ENCODE measurements at places on chromosomes 11 and 22. TPM values are rescaled to one million over a fixed set of nuclear protein-coding genes. Genes with fewer than 3 reads are reported as not detected.
A peak's percentile ranks its signal among the peaks of the same experiment; 100 is the strongest.

Gene CAVIN3
- 75.5 TPM for total RNA-seq

Gene MAJIN
- total RNA-seq = not detected

Gene MEN1
- total RNA-seq = 48.7 TPM

Gene MRPL23
- total RNA-seq = 109 TPM

Gene KRTAP5-11
- total RNA-seq = 1.6 TPM

Gene SESN3
- total RNA-seq = 21.1 TPM

Gene TSPAN32
- not detected for total RNA-seq

Gene NLRX1
- 21.8 TPM for total RNA-seq

Gene FXYD2
- total RNA-seq = 2.5 TPM

Gene LRRC51
- 8.0 TPM for total RNA-seq

Gene TH
- total RNA-seq = not detected

Gene OR8K5
- not detected for total RNA-seq

Gene ACR
- total RNA-seq = 0.32 TPM

Gene DLAT
- total RNA-seq = 53.2 TPM

DNA sequence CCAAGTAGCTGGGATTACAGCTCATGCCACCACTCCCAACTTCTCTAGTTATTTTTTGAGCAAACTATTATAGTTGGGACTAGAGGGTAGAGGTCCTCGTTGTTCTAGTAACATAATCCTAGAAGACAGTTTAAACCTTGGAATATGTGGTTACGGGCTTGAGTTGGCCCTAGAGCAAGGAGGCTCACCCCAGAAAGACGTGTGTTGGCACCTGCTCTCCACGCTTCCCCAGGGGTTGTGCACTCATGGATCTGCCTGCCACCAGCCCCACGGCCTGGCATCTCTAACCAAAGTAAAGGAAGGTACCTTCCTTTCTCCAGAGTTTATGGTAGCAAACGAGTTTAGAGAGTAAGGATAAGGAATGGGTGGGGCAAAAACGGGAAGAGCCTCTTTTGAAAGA lies 79.0 kb downstream of the SCN3B start:
- no peak for DNase-seq

DNA sequence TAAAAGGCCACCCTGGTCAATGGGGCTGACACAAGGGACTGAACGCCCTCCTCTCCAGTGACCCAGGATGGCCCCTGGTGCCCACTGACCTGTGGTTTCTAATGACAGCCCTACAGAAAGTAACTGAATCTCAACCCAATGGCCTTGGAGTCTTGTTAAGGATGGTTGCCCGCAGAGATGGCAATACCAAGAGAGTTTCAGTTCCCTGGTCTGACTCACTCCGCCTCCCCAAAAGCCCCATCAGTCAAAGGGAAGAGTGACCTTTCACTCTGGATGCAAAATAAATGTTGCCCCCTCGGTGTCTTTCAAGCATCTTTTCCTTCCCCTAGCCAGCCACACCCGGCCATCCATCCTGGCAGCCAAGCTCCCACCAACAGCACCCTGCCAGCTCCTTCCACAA lies 57.7 kb upstream of the ISX start:
- DNase-seq = no peak

GRCh38 chr11:33769542-33769941 lies 4.8 kb downstream of the FBXO3 start:
- no peak for DNase-seq

GRCh38 chr11:112221274-112221835 lies 4.9 kb upstream of the PTS start:
- no peak for DNase-seq

DNA sequence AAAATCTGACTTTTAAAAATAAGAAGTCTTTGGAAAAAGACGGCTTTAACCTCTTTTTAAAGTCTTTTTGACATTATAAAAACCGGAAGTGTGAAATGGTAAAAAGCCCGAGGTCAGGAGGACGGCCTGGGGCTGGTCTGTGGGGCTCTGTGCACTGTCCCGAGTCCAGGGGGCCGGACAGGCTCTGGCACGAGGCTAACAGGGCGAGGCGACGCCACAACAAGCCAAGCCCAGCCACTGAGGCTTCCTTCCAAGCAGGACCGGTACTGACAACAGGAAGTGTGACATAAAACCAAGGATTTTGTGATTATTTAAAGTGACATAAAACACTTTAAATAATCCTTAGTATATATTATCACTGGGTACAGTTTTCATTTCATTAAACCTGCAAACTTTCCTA lies 39.2 kb downstream of the BRD1 start:
- DNase-seq = no peak

DNA sequence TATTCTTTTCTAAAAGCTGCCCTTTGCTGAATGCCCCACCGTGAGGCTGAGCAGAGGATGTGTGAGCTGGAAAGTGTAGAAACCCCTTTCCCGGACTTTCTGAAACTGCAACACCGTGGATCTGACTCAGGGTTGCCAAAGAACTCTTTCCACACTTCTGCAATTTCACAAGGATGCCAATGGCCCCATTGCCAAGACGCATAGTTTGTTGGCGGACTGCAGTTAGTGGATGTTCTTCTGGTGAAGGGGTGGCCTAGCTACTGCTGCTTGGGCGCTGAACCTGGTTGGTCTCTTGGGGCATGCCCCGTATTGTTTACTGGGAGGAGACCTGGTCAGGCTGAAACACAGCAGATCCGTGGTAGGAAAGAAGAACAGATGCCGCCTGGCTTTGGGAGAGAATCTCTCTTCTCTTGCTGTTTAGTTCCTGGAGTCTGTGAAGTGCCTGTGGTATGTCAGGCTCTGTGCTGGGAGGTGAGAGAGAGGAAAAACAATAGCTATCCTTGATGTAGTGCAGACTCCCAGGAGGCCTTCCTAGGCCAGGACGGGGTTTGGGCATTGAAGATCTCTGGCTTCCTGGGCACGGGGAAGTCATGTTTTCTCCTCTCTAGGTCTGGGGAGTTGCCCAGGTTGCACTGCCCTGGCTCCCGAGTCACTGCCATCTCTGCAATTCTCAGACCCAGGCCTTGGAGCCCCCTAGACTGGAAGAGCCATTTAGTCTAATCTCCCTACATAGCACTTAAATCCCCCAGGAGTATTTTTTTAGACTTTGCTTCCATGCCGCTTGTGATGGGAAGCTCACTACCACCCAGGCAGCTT lies 26.9 kb downstream of the CD82 start:
- no peak for DNase-seq

- DNase-seq = no peak
Measured at GRCh38 chr11:115197031-115197430, 307.2 kb downstream of the CADM1 start.

GRCh38 chr11:83157594-83158356 lies 844 bp downstream of the PCF11 start:
- DNase-seq = peak; percentile 80

GRCh38 chr22:36333644-36334043 lies 54.1 kb downstream of the MYH9 start:
- DNase-seq = no peak

DNA sequence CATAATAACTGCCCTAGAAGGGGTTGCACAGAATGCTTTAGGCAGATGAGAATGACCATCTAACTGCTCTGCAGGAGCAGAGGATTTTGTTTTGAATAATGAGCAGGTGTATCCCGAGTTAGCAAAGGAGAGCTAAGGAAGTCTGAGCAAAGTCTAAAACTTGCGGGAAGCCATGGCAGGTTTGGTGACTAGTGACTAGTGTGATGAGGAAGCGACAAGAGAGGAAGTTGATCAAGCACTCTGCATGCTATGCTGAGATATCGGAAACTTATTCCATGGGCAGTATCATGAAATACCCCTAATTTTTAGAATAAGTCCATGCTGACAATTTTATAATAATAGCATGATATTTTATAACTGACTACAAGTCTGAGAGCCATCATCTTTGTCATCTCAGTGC lies 12.9 kb downstream of the OLFML1 start:
- no peak for DNase-seq

- no peak for DNase-seq
Measured at GRCh38 chr11:61785837-61786402, 6.5 kb downstream of the TMEM258 start.

DNA sequence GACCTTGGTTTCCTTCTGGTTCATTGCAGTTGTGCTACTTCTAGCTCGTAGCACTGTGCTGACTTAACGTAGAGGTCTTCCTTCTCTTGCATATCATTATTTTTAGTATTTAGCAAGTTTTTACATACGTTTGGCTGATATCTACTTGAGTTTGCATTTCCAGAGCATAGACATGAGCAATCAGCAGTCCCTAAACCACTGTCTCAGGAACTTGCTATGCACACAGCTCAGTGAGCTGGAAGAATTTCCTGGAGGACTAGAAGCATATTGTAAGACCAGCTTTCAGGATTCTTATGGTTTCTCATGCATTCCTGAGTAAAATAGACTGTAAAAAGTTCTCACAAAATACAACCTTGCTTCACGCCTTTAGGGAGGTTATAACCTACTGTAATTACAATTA lies 226.7 kb upstream of the PDGFD start:
- no peak for DNase-seq

- DNase-seq = no peak
Measured at GRCh38 chr22:43326331-43327156, 16.6 kb downstream of the SCUBE1 start.

GRCh38 chr11:18731441-18731840 lies 5.5 kb upstream of the IGSF22 start:
- DNase-seq = no peak

GRCh38 chr11:134755535-134755934 lies 343.5 kb upstream of the B3GAT1 start:
- DNase-seq = peak; percentile 32

DNA sequence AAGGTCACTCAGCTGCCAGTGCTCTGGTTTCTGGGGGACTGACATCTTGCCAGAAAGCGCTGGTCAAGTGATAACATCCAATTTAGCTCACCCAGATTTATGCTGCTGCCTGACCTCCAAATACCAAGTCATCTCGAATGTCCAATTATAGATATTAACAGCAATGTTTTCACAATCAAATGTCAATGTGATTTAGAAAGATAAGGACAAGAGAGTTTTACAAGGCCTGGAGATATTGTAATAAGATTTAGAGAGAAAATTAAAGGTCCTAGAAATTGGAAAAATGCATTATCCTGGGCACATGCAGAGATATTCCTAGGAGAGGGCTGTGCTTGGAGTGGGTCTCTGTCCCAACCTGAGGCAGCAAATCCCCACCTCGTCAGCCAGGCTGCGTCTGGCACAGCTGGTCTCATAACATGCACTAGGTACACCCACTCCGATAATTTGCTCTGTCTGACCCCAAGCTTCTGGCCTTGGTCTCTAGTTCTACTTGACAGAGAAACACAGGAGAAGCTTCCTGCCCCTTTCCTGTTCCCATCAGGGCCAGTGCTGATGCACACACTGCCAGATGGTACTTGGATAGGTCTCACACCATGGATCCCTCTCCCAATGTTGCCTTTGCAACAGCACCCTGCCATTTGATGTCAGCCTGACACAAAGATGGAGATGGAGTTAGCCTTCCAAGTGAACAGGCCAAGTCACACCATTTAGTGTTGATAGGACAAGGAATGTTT lies 28.6 kb downstream of the USH1C start:
- DNase-seq = no peak

DNA sequence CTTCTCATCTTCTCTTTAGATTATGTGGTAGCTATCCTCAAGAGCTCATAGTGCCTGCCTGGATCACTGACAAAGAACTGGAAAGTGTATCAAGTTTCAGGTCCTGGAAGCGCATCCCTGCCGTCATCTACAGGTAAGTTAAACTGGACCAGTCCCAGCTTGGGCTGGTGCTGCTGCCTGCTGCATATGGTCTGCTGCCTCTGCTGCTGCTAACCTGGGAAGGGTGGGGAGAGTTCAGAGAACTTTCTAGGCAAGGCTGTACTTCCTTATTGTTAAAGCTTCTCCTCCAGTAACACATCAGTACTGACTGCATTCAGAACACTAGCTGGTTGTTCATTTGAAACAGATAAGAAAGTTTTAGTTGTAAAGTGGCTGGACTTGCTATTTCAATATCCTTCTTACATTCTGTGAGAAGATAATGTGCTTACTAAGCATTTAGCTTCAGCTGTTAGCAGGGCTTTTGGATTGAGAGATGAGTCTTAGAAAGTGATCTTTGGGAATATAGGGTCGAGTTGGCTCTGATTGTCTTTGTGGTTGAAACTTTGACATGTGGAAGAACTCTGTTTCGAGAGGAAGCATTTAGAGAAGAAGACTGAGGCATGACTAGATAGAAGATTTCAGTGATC lies 77.3 kb upstream of the HORMAD2 start:
- no peak for DNase-seq

DNA sequence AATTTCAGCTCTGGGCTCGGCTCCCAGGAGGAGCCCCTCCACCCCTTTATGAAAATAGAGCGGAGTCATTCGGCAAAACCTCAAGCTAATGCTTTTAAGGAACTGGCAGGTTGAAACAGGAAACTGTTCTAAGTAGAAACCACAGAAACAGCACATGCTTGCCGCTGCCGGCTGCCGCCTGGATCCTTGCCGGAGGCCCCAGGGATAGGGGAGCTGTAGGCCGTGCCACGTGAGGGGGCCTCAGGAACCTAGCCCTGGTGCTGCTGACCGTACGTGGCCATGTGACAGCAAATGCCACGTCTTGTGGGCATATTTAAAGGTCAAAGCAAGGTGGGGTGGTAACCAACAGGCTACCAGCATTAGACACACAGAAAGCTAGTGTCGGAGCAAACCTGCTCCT lies 77.9 kb upstream of the TIMP3 start:
- no peak for DNase-seq

GRCh38 chr11:104286129-104286528 lies 122.2 kb upstream of the PDGFD start:
- DNase-seq = no peak
